Mesothelial cell of epicardium (in vitro differentiated cells): ENCODE measurements at places on chromosomes 13 and 19.

DNA sequence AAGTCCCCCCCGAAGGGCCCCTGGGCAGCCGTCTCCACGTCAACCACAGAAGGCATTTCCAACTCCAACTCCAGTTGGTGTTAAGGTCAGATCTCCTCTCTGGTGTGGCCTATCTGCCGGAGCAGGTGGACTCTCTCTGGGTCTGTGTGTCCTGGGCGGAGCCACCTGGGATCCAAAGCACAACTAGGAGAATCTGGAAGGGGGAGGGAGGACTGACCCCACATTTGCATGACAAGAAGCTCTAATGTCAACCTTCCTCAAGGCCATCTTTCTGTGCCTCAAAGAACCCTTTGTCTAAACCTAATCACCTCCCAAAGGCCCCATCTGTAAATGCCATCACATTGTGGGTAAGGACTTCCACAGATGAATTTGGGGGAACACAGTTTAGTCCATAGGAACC lies 381.5 kb downstream of the UQCRFS1 start:
- DNase-seq = no peak

DNA sequence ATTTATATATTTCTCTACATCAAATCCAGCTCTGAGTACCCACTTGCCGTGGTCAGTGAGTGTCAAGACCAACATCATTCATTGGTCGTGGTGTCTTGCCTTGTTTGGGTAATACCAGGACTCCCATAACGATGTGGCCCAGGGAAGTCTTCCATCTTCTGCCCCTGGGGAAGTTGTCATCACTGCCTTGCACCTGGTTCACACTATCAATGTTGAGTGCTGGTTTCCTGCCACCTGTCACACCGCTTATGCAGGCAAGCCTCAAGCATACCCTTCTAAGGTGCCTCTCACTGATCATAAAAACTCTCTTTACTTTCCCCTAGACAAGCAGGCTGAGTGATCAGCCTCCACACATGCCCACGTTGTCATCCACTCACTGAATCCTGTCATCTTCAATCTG lies 382.4 kb downstream of the KCTD12 start:
- no peak for DNase-seq

DNA sequence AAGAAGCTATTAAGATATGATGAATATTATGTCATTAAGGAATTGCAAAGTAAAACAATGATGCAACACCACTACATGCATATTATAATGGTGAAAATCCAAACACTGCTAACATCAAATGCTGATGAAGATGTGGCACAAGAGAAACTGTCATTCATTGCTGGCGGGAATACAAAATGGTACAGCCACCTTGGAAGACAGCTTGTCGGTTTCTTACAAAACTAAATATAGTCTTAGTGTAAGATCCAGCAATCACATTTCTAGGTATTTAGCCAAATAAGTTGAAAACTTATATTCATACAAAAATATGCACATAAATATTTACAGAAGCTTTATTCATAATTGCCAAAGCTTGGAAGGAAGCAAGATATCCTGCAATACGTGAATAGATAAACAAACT lies 114.9 kb upstream of the EDNRB start:
- DNase-seq = no peak

- DNase-seq = peak; percentile 85
These were observed at the start of gene ATP5F1D for GRCh38 chr19:1241417-1242095. TSS of gene ATP5F1D (plus strand) at chr19:1241751. CDS start at chr19:1241851, 100 bp downstream.

GRCh38 chr19:58558066-58558622 lies at the start of gene UBE2M:
TSS of gene UBE2M (minus strand) at chr19:58558611. CDS start at chr19:58558381, 230 bp downstream.
- no peak for DNase-seq

DNA sequence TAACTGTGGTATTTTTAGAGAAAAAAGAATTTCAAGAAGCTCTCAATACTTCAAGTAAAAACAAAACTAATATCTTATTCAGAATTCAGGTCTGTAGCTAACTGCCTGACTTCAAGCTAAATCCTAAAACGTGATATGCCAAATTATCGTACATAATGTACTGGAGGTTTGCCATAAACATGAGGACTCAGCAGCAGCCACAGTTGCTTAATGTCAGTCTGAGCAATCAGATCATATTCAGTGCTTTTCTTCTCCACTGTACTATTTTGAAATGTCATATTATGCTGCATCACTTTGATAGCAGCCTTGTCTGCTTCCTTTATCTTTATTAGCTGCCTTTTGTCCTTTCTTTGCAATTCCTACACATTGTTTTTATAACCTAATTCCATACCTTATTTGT lies 265.1 kb upstream of the EDNRB start:
- DNase-seq = no peak

- no peak for DNase-seq
These were observed 512.8 kb downstream of the UQCRFS1 start for GRCh38 chr19:28700176-28700575.

DNA sequence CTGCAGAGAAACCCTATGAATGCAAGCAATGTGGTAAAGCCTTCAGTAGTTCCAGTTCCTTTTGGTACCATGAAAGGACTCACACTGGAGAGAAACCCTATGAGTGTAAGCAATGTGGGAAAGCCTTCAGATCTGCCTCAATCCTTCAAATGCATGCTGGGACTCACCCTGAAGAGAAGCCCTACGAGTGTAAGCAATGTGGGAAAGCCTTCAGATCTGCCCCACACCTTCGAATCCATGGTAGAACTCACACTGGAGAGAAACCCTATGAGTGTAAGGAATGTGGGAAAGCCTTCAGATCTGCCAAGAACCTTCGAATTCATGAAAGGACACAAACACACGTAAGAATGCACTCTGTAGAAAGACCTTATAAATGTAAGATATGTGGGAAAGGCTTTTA lies 14.7 kb downstream of the ZNF763 start:
- no peak for DNase-seq

- DNase-seq = no peak
These were observed 40.6 kb downstream of the PHF11 start for GRCh38 chr13:49536144-49536873.

DNA sequence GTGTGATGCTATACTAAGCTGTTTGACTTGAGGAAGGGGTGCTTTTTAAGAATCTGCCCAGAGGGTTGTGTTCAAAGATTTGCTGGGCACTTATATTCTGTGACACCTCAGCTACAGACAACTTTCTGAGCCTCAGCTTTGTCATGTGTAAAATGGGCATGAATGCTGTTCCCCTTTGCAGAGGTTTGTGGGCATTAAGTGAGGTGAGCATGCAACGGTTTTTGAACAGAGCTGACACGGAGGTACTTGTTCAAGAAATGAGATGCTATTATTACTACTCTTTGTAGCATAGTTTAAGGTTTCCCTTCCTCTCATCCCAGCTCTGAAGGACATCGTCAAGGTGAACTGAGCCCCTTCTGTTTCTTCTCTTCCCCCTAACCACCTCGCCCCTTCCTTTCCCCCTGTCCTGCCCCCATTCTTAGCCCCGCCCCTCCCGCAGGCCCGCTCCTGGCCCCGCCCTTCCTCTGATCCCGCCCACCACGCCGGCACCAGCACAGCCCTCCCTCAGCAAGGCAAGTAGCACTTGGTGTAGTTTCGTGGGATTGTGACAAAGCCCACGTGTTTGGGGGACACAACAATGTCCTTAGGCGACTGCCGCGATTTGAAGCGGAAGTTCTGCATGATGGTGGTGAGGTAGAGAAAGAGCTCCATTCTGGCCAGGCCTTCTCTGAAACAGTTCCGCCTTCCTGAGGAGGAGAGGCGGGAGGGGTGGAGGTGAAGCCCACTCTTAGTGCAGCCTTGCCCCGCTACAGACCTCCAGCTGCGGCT lies 26.1 kb upstream of the CYP2A7 start:
- no peak for DNase-seq

GRCh38 chr19:1288833-1289685 lies 3.4 kb downstream of the EFNA2 start:
- DNase-seq = no peak

GRCh38 chr19:14003251-14004055 lies 2.7 kb downstream of the RFX1 start:
- no peak for DNase-seq

GRCh38 chr13:75217949-75218348 lies 264.0 kb downstream of the TBC1D4 start:
- DNase-seq = no peak

- DNase-seq = no peak
These were observed 27.3 kb upstream of the FXYD3 start for GRCh38 chr19:35088131-35088913.
